ENCODE measurements at places on chromosomes 13 and 19. TPM values are rescaled to one million over a fixed set of nuclear protein-coding genes. Genes with fewer than 3 reads are reported as not detected.

DNA sequence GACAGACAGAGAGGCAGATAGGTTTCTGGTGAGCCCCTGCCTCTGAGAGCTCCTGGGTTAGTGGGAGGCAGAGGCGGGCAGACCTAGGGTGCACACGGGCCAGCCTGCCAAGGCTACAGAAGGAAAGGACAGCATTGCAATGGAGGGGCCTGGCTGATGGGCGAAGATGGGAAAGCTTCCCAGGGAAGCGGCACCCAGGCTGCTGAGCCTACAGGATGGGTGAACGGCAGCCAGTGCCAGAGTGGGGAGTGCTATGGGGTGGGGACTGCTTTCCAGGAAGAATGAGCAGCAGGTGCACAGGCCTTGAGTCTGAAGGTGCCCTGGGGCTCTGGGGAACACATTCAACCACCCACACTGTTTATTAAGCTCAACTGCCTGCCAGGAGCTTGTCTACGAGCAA lies 702 bp upstream of the MAG start:
- no peak for DNase-seq

- peak; percentile 23 for DNase-seq
Measured at GRCh38 chr13:113926951-113927660, 46.8 kb downstream of the C13orf46 start.

GRCh38 chr13:31035185-31035965 lies 102.9 kb downstream of the TEX26 start:
- no peak for DNase-seq

DNA sequence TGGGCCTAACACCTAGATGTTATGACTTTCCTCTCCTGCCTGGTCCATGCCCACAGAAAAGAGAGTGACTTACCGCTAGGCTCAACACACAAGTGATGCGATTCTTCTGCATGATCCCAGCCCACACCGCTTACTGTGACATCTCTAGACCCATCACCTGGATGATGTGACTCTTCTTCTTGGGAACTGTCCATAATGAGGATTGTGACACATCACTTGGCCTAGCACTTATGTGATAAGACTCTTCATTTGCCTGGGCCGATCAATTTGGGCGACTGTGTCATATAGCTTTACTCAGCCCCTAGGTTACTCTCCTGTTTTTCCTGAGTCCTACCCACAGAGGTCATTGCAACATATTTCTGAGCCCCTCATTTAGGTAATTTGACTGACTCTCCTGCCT lies 19.9 kb upstream of the ZNF681 start:
- DNase-seq: no peak

DNA sequence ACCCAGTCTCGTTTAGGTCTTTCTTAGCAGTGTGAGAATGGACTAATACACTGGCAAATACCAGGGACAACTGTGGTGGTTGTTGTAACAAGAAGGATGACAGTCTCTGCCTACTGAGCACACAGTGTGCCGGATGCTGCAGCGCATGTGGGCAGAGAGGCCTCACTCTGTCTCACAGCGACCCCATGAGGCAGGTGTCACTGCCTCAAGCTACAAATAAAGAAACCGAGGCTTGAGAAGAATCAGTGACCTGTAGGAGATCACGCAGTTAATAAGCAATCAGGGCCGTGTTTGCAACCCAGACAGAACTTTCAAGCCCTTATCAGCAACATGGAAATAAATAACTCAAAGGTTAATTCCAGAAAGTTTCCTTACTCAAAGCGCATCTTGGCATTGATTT lies 40.5 kb upstream of the GAS6 start:
- DNase-seq: peak; percentile 67

GRCh38 chr19:48654299-48655059 lies 8.5 kb upstream of the CA11 start:
- no peak for DNase-seq

GRCh38 chr19:3684054-3684816 lies 16.0 kb downstream of the PIP5K1C start:
- DNase-seq: no peak

- no peak for DNase-seq
Measured at GRCh38 chr19:55611300-55611982, 6.0 kb downstream of the ZNF865 start.

DNA sequence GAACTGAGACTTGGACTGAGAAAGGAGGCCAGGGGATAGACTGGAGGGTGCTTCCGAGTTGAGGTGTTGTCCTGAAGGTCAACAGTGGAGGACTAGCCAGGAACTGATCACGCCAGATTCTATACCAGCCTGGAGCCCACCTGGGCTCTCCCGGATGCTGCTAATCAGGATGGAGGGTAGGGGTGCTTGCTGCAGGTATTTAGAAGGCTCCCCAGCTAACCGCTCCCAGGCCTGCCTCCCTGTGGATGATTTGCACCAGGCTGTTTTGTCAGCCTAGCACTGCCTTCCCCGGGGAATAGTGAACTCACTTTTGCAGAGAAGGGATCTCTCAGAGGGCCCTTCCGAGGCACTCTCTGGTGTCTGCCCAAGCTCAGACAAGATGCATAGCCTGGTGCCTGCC lies 60.5 kb upstream of the KCTD15 start:
- DNase-seq: no peak

DNA sequence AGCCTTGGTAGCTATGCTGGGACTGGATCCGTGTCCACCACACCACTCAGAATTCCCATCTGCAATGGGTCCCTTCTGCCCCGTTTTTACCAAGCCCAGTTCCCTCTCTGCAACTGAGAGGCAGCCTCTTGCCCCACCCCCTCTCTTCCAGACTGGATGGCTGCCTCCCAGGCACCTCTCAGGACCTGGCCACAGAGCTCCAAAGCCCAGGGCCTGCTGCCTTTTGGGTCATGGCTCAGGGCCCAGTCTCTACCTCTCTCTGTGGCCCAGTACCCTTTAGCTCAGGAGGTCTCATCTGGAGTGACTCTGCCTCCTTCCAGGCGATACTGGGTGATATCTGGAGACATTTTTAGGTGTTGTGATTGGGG lies 10.3 kb upstream of the ZBTB7A start:
- no peak for DNase-seq

DNA sequence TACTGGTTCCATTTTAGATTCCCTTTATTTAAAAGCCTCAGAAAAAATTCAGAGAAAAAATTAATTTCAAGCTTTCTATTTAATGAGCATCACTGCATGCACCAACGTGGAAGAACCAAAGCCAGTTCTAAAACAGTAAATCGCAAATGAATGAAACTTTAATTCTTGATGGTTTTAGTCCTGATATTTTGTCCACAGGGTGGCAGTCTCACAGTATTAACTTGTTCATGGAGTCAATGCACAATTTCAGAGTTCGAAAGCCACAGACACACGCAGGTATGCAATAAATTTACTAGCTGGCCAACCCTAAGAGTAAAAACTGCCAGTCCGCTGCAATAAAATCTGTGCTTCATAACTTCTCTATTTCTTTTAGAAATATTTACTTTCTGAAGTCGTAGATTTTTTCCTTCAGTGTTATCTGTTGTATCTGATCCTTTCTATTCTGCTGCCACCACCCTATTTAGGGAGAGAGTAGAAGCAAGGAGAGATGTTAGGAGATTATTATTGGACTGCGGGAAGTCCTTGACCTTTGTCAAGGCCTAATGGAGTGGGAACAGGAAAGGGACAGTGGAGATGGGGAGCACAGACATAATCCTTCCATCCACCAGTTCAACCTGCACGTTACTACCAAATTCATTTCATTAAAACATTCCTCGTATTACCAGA lies 7.0 kb upstream of the WBP4 start:
- DNase-seq: no peak

DNA sequence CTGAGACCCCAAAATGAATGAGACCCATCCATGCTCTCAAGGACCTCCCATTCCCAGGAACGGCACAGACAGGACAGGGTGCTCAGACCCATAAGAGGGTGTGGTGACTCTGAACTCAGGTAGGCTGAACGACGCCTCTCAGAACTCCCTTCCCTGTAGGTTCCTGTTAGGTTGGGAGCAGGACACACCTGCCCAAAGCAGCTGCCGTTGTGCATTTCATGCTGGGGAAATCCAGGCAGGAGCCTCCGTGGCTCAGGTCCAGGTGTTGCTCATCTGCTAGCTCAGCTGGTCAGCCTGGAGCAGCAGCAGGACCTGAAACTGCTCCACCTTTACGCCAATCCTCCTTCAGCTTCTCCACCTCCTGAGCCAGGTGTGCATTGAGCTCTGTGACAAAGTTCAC lies 19.1 kb upstream of the TEX101 start:
- DNase-seq: no peak

GRCh38 chr19:39263912-39264305 lies 4.3 kb upstream of the IFNL2 start:
- DNase-seq: no peak

- DNase-seq: no peak
Measured at GRCh38 chr13:96650301-96650886, 343.9 kb downstream of the OXGR1 start.

GRCh38 chr13:111521691-111522229 lies 201.3 kb downstream of the TEX29 start:
- DNase-seq: no peak

- no peak for DNase-seq
Measured at GRCh38 chr19:28238270-28238820, 974.6 kb downstream of the UQCRFS1 start.

GRCh38 chr19:5823579-5824281 lies 15.8 kb downstream of the FUT6 start:
- DNase-seq: peak; percentile 46

GRCh38 chr19:38710928-38711725 lies 33.1 kb downstream of the CAPN12 start:
- no peak for DNase-seq

DNA sequence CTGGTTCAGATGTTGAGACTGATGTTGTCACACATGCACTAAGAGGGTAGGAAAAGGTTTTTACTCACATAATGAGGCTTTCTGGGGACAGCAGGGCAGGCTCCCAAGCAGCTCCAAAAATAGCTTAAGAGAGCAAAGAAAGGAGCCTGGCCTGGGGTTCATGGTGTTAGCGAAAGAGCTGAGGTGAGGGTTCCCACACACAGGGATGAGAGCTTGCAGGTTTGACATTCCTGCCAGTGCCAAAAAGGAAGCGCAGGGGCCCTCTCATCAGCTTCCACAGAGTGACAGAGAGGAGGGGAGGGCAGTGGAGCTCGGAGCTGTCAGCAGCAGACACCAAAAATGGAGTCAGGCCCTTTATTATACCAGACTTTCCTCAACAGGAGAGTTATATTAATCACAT lies 65.5 kb upstream of the FAM216B start:
- no peak for DNase-seq

- no peak for DNase-seq
Measured at GRCh38 chr13:110541526-110541920, 20.0 kb downstream of the RAB20 start.

DNA sequence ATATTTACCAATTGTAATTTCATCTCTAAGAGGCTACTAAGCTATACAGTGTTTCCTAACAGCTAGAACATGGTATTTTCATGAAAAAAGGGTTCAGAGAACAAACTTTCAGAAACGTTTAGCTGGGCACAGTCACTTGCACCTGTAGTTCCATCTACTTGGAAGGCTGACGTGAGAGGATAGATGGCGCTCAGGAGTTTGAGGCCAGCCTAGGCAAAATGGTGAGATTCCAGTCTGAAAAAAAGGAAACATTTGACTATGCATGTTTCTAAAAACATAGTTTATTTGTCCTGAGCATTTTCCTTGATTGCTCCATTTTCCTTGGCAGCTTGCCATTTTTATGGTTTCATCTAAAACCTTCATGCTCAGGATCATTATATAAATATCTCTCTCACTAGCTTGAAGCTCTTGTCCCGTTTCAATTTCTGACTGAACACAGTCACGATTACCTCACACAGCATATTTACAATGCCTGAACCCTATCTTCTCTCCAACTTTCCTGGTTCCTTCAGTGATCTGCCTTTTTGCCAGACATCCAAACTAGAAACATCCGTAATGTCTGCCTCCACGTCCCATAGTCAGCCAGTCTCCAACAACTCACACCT lies 200.8 kb downstream of the RGCC start:
- no peak for DNase-seq

- DNase-seq: no peak
Measured at GRCh38 chr13:91361755-91362271, 14.3 kb downstream of the MIR17HG start.

- no peak for DNase-seq
Measured at GRCh38 chr19:28397306-28397705, 815.6 kb downstream of the UQCRFS1 start.

SYNGR4 gene
- not detected for total RNA-seq

FUT1 gene
- total RNA-seq: 7.3 TPM

CGB5 gene
- total RNA-seq: not detected

SERTAD3 gene
- total RNA-seq: 32.5 TPM

OVOL3 gene
- not detected for total RNA-seq

ZNF701 gene
- 1.2 TPM for total RNA-seq

FBN3 gene
- total RNA-seq: not detected

FBXO27 gene
- total RNA-seq: 5.5 TPM

KANK2 gene
- 415 TPM for total RNA-seq

CYP2A6 gene
- total RNA-seq: not detected

CPB2 gene
- total RNA-seq: not detected

PDX1 gene
- total RNA-seq: 0.92 TPM
